Activated CD8-positive, alpha-beta memory T cell treated with anti-CD3 and anti-CD28 coated beads for 24 hours (primary cell): ENCODE measurements at places on chromosomes 4 and X.

GRCh38 chr4:143721317-143721716 is 20.8 kb upstream of the FREM3 start:
- no peak for DNase-seq

GRCh38 chrX:37371578-37371991 is 22.4 kb downstream of the PRRG1 start:
- no peak for DNase-seq

- DNase-seq = no peak
Observed at GRCh38 chr4:152691761-152692160, 12.0 kb upstream of the TMEM154 start.

- no peak for DNase-seq
Observed at GRCh38 chr4:31081366-31081765, 361.2 kb downstream of the PCDH7 start.

- DNase-seq = no peak
Observed at GRCh38 chrX:52353838-52354237, 15.0 kb upstream of the XAGE2 start.

- DNase-seq = no peak
Observed at GRCh38 chrX:68570598-68570997, 71.7 kb downstream of the YIPF6 start.

GRCh38 chr4:24422644-24423043 is 161.7 kb downstream of the DHX15 start:
- no peak for DNase-seq

DNA sequence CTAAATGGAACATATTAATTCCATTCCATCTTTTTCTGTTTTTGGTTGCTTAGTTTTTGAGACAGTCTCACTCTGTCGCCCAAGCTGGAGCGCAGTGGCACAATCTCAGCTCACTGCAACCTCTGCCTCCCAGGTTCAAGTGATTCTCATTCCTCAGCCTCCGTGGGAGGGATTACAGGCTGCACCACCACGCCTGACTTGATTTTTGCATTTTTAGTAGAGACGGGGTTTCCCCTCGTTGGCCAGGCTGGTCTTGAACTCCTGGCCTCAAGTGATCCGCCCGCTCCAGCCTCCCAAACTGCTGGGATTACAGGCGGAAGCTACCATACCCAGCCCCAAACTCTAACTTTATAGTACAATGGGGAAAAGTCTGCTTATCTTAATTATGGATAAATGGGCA is 11.2 kb downstream of the HNRNPD start:
- no peak for DNase-seq

DNA sequence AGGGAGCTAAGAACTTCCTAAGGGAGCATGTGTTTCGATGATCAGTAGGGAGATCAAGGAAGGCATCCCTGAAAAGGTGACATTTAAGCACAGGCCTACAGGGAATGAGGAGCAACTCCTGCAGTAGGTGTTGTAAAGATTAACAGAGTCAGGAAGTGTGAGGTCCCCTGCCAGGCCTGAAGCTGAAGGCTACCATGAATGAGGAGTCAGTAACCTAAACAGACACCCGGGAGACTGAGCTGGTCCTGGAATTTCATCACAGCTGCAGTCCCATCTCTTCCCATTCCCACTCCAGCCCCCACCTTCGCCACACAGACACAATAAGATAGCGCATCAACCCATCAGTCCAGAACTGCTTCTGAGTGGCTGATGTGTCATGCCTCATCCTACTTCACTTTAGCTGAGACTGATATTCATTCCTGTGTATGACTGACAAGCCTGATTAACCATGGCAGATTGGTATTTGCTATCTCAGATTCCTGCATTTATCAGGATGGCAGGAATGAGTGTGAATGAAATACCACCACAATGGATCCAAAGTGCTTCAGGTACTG is 27.0 kb upstream of the EFNB1 start:
- DNase-seq = no peak

DNA sequence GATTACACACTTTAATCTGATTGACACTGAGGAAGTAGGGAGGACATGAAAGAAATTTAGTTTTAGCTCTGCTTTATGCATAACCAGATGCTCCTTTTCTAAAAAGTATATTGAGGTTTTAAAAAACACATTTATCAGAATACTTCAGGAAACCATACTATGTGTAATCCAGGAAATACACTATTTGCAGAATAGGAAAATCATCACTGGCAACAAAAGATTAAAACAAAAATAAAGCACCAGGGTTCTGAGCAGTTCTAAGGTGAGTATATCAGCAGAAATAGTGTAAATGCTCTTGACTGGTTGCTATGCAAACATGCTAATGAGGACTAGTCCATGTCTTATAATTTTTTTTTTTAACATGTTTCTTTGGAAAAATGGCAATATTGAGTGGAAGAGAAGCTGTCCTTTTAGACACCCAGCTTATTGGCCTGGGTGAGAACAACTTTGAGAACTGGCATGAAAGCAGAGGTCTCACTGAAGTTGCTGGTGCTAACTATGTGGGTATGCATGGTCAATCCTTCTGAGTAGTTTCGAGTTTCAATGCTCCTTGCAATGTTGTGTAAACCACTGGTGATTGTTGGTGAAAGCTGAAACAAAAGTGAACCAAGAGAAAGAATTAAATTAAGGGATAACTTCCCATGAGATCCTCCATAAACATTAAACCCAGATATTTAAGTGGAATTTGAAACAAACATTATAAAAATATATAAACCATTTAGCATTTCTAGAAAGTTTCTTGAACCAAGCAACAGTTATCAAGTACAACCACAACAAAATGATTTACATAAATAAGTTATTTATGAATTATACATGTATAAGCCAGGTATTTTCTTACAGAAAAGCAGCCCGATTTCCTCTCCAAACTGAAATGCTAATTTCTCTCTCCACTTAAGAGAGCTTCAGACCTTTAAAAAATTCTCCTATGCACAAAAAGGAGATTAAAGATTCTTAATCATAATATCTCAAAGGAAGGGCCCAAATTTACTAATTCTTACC is 20.4 kb upstream of the SCD5 start:
- no peak for DNase-seq

GRCh38 chrX:78725287-78725686 is 22.2 kb upstream of the LPAR4 start:
- no peak for DNase-seq

GRCh38 chrX:130321550-130321949 is 18.2 kb upstream of the SLC25A14 start:
- no peak for DNase-seq

DNA sequence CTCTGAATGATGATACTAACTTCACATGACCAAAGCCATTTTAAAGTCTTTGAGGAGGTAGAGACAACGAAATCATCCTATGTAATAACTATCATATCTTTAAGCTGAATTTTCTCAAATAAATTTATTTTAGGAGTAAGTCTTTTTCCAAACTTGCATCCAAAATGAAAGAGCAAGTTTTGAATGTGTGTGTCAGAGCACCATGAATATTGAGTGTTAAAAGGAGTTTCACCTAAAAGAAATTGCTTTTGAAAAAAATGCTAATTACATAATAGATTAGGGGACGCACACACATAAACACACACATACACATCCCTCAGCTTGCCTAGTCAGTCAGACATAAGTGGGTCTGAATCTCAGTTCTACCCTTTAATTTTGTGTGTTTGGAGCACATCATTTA is 1.9 kb downstream of the ANK2 start:
- DNase-seq = no peak

DNA sequence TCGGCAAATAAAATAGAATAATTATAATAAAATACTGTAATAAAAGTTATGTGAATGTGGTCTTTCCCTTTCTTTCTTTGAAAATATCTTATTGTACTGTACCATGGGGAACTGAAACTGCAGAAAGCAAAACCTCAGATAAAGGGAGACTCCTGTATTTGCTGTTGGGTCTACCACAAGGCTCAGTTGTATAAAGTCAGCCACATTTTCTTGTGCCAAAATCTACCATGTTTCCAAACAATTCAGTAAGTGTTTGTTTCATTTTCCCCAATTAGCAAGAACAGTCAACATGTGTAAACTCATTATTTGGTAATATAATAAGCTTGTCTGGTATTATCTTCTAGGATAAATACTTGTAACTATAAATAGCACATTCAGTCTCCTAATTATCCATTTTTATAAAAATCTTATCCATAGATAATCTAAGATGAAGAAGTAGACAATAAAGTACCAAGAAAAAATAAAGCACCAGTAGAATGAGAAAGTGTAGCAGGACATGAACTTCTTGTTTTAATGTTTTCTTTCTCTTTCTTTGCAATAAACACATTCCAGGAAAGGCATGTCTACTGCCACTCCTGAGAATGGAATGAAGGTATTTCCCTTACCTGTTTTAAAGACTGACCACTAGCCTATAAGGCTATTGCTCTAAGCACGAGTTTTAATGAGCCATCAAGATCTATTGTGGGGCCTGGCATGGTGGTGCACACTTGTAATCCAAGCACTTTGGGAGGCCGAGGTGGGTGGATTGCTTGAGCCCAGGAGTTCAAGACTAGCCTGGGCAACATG is 15.0 kb upstream of the OTUD4 start:
- DNase-seq = no peak

- no peak for DNase-seq
Observed at GRCh38 chrX:28773807-28774206, 186.6 kb downstream of the IL1RAPL1 start.

DNA sequence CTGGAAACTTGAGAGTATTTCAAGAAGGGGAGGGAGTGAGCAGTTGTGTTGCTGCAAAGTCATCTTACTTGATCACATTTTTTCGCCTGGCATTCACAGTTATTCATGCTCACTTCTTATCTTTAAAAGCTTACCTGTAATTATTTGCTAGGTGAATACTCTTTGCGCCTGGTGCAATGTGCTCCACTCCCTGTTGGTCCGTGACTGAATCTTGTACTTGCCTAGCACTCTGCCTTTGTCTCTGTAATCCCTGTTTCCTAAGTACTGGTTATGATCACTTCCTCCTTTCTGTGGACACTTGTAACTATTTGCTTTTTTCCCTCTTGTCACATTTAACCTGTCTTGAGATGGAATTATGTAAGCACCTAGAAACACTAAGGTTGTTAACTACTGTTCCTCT is 5.8 kb downstream of the BMP2K start:
- no peak for DNase-seq

DNA sequence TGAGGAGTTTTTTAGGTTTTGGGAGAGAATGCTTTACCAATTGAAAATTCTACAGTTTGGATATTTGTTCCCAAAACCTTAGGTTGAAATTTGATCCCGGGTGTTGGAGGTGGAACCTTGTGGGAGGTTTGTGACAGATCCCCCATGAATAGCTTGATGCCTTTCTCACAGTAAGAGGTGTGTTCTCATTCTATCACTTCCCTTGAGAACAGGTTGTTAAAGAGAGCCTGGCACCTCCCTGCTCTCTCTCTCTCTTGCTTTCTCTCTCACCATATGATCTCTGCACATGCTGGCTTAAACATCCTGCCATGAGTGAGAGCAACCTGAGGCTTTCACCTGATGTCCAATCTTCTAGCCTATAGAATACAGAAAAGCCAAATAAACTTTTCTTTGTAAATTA is 1475.5 kb upstream of the AGA start:
- DNase-seq = no peak

GRCh38 chrX:136047016-136047642 is 61.9 kb downstream of the SLC9A6 start:
- no peak for DNase-seq

- DNase-seq = no peak
Observed at GRCh38 chr4:182872886-182873285, 44.3 kb downstream of the DCTD start.

GRCh38 chr4:157674699-157675098 is 454.2 kb downstream of the GRIA2 start:
- DNase-seq = no peak
